RCC 7860 (cell line): ENCODE measurements at places on chromosomes 5 and 9.

- DNase-seq, result no peak
Measured at GRCh38 chr5:89435347-89435746, 552.4 kb upstream of the MEF2C start.

- DNase-seq, result peak; percentile 81
Measured at GRCh38 chr9:22416692-22417060, 29.9 kb upstream of the DMRTA1 start.

DNA sequence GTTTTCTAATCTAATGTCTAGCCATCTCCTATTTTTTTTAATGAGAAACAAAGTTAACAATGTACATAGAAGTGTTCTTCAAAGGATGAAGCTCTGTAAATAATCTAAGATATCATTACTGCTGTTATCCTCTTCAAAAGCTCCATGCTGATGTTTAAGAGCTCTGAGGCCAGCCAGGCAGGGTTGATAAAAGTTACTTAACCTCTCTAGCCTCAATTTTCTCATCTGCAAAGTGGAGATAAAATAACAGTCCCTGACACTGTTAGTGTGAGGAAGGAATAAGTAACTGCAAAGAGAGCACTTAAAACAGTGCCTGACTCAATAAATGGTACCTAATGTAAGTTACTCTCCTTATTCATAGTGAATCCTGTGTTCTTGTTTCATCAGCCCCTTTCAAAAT, 60.1 kb downstream of the LHFPL2 start:
- no peak for DNase-seq

DNA sequence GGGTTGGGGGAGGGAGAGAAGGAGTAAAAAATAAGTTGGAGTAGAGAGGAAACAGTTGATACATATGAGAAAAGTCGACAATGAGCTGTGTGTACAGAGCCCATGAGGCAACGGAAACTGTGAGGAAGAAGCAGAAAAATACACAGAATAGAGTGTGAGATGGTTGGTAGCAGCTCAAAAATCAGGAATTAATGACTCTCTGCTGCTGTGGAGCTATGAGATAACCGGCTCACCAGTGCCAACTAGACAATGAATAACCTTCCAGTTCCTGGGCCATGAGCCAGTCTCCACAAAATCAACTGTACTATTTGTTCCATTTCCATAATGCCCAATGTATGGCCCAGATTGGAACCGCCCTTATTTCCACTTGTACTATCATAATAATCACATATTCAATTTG, 53.1 kb upstream of the NREP start:
- DNase-seq, result peak; percentile 16

- DNase-seq, result no peak
Measured at GRCh38 chr9:133709691-133710571, 28.2 kb downstream of the SARDH start.

DNA sequence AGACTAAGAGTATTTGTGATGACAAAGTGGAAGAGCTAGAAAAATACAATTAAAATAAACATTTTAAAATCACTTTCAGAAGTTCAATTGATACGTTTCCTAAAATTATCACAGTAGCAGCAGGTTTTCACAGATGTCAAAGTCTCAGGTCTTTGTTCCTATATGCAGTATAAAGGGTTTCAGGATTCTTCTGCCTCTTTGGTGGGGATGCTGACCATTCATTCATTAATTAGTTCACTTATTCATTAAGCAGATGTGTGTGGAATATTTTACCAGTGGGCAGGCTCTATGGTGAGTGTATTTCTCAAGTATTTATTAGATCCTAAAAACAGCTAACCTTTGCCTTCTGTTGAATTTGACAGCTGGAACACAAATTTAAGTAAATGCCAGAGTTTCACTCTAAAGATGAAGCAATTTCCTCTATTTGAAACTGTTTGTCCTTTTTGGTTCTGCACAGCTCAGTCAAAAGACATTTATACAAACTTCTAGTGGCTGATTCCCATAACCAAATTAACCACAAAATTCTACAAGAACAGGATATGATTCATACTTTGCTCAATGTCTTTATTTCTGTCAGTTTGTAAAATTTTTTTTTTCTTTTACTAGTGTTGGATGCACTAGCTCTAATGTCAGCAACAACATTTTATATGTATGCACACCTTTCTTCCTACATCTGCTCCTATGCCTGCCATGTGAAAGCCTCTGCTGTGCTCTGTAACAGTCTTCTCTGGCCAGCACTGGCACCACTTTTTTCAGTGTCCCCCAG, 75.9 kb upstream of the PRR16 start:
- DNase-seq, result peak; percentile 71
